BJ (cell line): ENCODE measurements at places on chromosomes 12 and 14. TPM values are rescaled to one million over a fixed set of nuclear protein-coding genes. Genes with fewer than 3 reads are reported as not detected.
A peak's percentile ranks its signal among the peaks of the same experiment; 100 is the strongest.

The SOAT2 gene
- 0.16 and 0.34 TPM in 2 replicates for polyA plus RNA-seq

DNA sequence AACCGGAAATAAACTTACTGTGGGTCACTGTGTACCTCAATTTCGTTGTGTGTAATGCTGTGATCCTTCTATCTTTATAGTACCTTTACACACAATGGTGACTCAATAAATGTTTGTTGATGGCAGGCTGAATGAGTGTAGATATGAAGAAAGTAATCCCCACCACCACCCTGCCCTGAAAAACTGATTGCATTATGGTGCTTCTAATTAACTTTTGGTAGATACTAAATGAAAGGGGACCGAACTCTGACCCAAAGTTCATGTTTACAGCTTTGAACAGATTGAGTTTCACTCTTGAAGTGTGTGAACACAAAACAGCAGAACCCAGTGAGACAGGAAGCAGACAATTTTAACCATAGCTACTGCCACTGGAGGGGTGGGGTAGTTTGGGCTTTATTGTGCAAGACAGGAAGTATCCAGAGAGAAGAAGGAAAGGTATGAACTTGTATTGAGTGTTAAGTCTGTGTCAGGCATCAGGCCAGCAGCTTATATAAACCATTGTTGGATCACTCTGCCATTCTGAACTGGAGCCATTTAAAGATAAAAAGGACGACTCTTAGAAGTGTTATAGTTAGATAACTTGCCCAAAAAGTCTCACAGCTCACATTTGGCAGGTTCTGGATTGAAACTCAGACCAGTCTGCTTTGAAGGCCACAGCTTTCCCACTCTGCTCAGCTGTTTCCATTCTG, 197.0 kb upstream of the AMIGO2 start:
- DNase-seq = peak; percentile 24

DNA sequence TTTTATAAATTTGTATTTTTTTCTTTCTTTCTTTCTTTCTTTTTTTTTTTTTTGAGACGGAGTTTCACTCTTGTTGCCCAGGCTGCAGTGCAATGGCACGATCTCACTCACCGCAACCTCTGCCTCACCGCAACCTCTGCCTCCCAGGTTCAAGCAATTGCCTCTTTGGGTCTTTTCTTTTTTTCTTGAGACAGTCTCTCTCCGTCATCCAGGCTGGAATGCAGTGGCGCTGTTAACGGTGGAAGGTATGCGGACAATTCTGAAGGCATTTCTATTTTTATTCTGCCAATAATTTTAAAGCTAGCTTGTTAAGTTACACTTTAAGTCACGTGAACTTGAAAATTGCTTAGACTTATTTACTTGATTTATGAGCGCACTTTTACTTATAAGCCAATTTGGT, 8.8 kb upstream of the PHC1 start:
- no peak for DNase-seq

The TPCN1 gene
- 17.4 and 31.9 TPM in 2 replicates for polyA plus RNA-seq

The PZP gene
- polyA plus RNA-seq = not detected in 2 replicates

- no peak for DNase-seq
Observed at GRCh38 chr14:24845851-24846250, 204.1 kb downstream of the STXBP6 start.

The CYP46A1 gene
- 0.06 and 0.09 TPM in 2 replicates for polyA plus RNA-seq

The TMEM121 gene
- polyA plus RNA-seq = 4.0 and 4.6 TPM in 2 replicates

- peak; percentile 71 for DNase-seq
Observed at GRCh38 chr12:120237360-120238171, 28.0 kb downstream of the PXN start.

The NR4A1 gene
- polyA plus RNA-seq = 9.8 and 18.6 TPM in 2 replicates

DNA sequence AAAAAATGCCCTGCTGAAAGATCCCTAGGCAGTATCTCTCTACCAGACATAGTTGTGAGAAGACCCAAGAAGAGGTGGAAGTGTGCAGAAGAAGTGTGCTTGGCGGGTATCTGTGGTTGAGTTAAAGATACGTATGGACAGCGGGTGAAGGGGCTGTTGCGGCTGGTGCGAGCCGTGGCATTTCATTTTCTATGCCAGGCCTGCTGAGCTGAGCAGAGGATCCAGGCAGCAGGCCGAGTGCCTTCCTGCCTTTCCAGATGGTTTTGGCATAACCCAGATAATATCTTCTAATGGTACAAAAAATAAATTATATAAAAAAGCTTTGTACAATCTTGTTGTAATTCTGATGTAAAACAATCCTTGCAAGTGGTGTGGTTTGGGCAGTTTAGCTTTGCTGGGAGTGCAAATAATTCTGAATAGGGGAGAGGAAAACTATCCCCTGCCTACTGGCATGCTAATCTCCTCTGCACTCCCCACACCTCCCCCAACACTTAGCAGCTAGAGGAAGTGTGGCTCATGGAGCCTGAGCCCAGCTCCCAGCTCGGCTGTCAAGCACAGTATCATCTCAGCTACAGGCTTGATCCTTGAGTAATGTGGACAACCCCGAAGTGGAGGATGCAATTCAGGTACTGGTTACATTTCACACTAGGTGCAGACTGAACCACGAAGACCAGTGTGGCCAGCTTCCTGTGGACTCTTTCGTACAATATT, 168.9 kb downstream of the VRK1 start:
- DNase-seq = no peak

The HCAR1 gene
- not detected in 2 replicates for polyA plus RNA-seq

- DNase-seq = no peak
Observed at GRCh38 chr12:114976959-114977358, 293.0 kb upstream of the TBX3 start.

- DNase-seq = no peak
Observed at GRCh38 chr14:53060046-53060445, 93.1 kb downstream of the DDHD1 start.

DNA sequence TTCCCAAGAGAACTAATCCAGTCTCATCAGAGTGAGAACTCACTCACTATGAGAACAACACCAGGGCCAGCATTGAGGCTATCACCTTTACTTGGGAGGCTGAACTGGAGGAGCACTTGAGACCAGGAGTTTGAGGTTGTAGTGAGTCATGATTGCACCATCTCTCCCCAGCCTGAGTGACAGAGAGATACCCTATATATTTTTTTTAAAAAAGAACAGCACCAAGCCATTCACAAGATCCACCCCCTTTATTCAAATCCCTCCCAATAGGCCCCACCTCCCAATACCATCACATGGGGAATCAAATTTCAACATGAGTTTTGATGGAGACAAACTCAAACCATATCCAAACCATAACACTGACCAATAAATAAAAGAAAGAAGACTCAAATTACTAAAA, 3.7 kb upstream of the TMX1 start:
- no peak for DNase-seq

The CLEC4A gene
- 0.26 and 0.48 TPM in 2 replicates for polyA plus RNA-seq

DNA sequence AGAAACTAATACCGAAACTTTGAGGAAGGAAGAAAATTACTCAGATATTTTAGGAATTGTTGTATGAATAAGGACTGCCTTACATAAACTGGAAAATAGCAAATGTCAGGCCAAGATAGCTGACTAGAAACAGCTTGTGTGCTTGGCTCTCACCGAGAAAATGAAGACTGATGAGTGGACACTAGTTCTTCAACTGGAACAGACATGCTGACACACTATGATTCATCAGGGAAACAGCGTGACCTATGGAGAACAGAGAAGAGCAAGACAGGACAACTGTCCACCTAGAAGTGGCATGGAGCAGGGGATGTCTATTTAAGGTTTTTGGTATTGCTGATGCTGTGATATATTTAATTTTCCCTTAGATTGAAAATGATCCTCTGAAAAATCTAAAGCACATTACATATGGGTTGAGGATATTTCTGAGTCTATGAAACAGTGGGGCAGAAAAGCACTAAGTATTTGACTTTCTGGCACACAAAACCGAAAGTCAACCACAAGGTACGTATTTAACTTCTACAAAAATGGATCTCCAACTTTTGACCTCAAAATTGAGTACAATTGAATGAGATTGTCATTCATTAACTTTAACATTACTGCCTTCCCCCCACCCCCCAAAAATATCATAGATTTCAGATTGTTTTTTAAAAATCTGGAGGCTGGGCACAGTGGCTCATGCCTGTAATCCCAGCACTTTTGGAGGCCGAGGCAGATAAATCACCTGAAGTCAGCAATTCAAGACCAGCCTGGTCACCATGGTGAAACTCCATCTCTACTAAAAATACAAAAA, 863.2 kb downstream of the LRFN5 start:
- no peak for DNase-seq

The DIO2 gene
- 70.9 and 81.9 TPM in 2 replicates for polyA plus RNA-seq

The CLEC1A gene
- polyA plus RNA-seq = 0.80 TPM in 2 replicates

- DNase-seq = no peak
Observed at GRCh38 chr12:21676776-21677175, 19.1 kb upstream of the LDHB start.

DNA sequence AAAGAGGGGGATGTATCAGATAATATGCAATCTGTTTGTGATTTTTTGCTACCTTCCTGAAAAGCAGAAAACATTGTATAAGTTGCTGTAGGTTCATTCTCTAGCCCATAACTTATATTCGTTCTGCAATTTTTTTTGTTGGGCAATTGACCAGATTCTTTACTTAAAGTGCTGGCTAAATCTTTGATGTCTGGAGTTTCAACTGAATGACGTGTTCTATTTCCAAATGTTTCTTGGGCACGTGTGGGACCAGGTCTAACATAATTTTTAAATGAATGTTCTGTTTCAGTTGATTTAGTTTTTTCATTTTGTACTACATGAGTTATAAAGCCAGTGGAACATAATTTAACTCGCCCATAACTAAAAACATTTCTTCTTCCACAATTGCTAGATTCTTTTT, 3.8 kb downstream of the MLH3 start:
- DNase-seq = no peak

The FIGNL2 gene
- polyA plus RNA-seq = 0.01 TPM in 1 of 2 replicates, not detected in the other

DNA sequence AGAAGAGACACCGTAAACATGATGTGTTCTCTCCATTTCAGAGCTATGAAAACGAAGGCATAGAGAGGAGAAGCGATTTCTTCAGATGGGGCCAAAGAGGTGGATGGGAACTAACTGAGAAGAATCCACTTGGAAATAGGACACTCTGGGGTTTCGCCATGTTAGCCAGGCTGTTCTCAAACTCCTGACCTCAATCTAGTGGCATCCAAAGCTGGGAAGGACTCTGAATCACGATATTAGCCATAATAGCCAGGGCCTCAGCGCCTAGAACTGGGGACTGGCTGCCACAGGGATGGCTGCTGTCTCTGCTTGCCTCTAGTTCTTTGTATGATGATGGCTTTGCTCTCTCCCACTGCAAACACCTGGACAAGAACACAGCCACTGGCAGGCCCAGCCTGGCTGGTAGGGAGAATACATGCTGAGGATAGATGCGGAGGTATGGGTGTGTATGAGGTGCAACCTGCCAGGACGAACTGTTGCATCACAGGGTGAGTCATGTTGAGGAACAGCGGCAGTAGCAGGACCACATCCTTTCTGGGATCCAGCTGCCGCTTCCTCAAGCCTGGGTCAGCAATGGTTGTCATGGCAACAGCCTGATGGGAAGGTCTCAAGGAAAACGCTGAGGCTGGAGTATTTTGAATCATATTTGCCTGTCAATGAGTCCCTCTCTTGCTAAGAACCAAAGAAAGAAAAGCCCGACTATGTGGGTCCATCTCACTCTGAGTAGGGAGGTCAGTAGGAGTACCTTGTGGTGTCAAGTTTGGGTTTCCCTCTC, 31.1 kb downstream of the CCDC177 start:
- DNase-seq = no peak

The COL2A1 gene
- not detected in 2 replicates for polyA plus RNA-seq

DNA sequence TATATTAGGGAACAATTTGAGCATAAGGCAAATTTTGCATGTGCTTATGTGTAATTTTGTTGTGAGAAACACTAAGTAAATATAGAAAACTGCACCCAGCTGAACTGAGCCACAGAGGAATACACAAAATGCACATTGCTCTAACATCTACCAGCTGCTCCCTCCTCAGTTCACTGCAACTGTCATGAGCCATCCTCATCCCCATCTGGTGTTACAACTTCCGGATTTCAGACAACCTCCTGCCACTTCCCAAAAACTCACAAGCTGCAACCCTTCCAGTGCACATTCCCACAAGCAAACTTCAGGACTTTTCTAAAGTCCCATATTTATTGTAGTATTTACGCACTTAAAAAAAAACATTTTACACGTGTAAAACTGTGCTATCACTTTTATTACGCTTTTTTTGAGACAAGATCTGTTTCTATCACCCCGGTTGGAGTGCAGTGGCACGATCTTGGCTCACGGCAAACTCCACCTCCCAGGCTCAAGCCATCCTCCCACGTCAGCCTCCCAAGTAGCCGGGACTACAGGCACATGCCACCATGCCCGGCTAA, 169.1 kb upstream of the TBX3 start:
- DNase-seq = no peak

GRCh38 chr14:100553471-100553870, 33.7 kb downstream of the BEGAIN start:
- DNase-seq = no peak

The OTOGL gene
- 0.10 TPM in 2 replicates for polyA plus RNA-seq

The MFAP5 gene
- 172 and 174 TPM in 2 replicates for polyA plus RNA-seq

GRCh38 chr14:76829650-76830421, 3.6 kb downstream of the LRRC74A start:
- no peak for DNase-seq

The BATF gene
- not detected in 2 replicates for polyA plus RNA-seq

The SLC38A4 gene
- 7.4 and 9.2 TPM in 2 replicates for polyA plus RNA-seq
